Pancreas (tissue), 10 donors: ENCODE measurements at places on chromosomes 13 and 19. TPM values are rescaled to one million over a fixed set of nuclear protein-coding genes. Genes with fewer than 3 reads are reported as not detected.

Gene MRI1
- total RNA-seq, result 21.4 TPM

DNA sequence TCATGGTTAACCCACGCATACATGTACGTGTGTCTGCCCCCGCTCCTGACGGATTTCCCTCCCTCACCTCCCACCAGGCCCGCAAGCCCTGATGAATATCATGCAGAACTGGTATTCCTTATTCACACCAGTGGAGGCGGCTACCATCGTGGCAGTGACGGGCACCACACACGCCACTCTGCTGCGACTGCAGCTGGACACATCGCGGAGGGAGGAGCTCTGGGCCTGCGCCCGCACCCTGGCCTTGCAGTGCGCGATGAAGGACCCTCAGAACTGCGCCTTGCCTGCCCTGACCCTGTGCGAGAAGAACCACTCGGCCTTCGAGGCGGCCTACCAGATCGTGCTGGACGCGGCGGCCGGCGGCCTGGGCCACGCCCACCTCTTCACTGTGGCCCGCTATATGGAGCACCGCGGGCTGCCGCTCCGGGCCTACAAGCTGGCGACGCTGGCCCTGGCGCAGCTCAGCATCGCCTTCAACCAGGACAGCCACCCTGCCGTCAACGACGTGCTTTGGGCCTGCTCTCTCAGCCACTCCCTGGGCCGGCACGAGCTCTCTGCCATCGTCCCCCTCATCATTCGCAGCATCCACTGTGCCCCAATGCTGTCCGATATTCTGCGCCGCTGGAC, 35.0 kb downstream of the ZSWIM4 start:
- no peak for DNase-seq

GRCh38 chr13:21576426-21576825, 27.5 kb downstream of the MICU2 start:
- no peak for DNase-seq

DNA sequence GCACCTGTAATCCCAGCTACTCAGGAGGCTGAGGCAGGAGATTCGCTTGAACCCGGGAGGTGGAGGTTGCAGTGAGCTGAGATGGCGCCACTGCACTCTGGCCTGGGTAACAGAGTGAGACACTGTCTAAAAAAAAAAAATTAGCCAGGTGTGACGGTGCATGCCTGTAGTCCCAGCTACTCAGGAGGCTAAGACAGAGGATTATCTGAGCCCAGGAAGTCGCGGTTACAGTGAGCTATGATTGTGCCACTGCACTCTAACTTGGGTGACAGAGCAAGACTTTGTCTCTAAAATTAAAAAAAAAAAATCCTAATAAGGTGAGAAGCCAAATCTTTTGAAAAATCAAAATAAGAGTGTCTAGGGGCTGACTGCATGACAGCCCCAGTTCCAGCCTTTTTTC, 9.7 kb upstream of the CEBPA start:
- no peak for DNase-seq

- DNase-seq, result peak; percentile 85
Measured at GRCh38 chr13:32426990-32427851, 709 bp downstream of the N4BP2L1 start.

DNA sequence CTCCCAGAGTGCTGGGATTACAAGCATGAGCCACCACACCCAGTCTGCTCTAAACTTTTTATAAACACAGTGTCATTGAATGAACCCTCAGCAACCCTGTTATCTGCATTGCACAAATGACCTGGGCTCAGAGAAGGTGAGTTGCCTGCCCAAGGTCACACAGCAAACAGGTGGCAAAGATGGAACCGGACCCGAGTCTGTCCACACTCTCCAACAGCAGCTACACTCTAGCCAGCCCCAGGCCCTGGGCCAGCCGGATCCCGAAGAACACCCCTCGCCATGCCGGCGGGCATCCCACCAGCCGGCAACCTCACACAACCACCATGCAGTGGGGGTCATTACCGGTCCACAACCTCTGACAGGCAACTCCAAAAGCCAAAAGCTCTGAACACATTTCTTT, 14.5 kb downstream of the ERCC2 start:
- DNase-seq, result no peak

DNA sequence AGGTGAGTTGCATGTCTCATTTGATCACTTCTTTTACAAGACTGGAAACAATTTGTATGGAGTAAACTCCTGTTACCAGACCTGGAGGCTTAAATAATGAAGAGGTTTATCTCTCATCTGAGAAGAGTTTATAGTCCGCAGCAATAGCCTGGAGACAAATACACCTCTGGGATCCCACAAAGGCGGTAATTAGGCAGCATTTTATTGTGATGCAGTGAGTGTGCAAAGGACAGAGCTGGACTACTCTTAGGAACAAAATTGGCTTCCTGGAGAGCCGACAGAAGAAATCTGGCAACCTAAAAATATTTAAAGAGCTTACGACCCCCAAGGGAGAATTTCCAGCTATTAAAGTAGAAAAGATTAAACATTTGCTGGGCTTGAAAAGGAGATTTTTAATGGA, 11.8 kb upstream of the KATNAL1 start:
- no peak for DNase-seq
